Stimulated activated CD4-positive, alpha-beta T cell treated with anti-CD3 and anti-CD28 coated beads, Interleukin-15, amount 100 ng/mL, for 1 hour (primary cell): ENCODE measurements at places on chromosomes 11 and 22.

DNA sequence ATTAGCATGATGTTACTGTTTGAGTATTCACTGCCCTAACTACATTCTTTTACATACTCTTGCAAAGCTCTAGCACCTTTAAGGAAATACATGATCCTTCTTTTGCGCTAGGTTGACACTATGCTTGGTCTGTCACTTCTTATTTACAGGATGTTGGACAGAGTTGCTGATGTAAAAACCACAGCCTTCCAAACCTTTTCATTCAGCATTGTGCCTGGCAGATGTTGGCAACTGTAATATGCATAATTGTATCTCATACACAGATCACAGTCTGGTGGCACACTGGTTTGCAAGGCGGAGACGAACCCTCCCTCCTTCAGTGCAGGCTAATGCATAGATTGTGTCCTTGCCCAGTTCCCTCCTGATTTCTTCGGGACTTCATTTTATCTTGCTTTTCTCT, 224.1 kb downstream of the SNX19 start:
- no peak for DNase-seq

DNA sequence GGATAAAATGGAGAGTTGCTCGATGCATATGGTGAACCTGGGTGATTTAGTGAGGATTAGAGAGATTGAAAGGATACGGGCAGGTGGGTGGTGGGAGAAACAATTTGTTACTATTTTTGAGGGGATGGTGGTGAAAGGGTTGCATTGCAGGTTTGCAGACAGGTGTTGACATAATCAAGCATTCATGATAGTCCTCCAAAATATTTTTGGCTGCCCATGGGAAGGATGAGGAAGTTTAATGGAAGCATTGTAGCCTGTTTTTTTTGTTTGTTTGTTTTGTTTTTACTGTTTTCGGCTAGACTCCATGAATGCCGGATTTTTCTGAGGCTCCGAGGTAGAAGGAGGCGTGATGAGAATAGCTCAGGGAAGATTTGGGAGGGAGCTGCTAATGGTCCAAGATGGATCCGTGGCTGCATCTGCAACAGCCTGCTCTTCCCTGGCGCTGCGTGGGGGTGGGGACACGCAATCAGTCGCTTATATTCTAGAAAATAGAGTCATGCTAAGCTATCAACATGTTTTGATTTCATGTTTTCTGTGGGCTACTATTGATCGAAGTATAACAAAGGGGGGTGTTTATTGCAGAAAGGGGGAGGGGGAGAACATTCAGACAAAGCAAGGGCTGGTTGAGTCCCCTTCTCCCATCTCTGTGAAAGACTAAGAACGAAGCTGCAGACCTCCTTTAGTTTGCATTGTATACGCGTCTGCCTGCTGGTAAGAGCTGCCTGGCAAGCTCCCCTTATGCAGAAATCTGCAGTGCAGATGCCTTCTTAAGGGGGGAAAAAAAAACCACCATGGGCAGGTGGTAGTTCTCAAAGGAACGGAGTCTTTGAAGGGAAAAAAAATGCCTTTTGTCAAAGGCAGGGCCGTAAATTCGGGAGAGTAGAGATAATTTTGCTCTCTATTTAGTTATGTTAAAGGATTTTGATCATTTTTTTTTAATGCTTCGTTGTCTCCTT, 1.0 kb downstream of the RTN3 start:
- no peak for DNase-seq

DNA sequence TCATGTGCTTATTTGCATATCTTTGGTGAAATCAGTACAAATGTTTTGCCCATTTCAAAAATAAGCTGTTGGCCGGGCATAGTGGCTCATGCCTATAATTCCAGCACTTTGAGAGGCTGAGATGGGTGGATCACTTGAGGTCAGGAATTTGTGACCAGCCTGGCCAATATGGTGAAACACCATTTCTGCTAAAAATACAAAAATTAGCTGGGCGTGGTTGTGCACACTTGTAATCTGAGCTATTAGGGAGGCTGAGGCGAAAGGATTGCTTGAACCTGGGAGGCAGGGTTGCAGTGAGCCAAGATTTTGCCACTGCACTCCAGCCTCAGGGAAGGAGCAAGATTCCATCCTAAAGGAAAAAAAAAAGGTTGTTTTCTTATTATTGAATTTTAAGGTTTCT, 136.0 kb downstream of the SWAP70 start:
- no peak for DNase-seq

GRCh38 chr11:114196997-114197703, 99.0 kb upstream of the NNMT start:
- no peak for DNase-seq

DNA sequence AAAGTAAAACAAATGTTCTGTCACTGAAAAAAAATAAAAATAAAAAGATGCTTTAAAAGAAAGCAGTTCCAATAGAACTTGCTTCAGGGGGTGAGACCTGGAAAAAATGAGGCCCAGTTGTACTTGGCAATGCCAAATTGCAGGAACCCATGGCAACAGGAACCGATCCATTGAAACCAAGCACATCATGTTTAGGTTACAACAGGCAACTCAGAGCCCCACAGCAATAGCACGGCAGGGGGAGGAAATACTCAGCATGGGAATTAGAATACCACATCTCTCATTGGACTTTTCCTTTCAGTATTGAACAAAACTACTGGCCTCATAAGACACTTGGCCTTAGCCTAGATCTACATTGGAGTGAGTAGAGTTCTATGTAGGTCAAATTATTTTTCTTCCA, 84.3 kb downstream of the MSANTD4 start:
- no peak for DNase-seq

GRCh38 chr11:6438979-6439571, 1.7 kb downstream of the HPX start:
- DNase-seq = no peak

GRCh38 chr22:36901411-36902142, 11.9 kb upstream of the CSF2RB start:
- DNase-seq = no peak

DNA sequence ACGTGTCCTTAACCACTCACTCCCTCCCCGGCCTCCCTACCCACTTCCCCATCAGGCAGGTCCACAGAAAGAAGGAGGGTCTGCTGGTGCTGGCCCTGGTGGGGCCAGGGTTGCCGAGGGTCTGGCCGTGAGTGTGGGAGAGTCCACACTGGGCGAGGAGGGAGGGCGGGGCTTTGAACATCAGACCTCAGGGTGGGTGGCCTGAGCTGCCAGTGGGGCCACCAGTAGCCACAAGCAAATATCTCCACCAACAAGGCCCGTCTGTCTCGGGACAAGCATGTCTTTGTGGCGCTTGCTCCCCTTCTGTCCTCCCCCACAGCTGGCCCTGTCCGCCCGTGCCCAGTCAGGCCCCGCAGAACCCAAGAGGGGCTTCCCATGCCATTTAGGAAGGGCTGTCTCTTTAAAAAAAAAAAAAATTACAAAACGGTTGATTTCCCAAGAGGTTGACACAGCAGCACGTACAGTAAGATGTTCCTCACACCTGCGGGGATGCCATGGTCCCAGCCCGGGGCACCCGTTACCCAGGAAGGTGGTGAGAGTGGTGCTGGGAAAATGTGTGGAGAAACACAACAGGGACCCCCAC, 17.7 kb upstream of the TALDO1 start:
- DNase-seq = no peak

GRCh38 chr11:10496296-10496936, 41.4 kb downstream of the AMPD3 start:
- no peak for DNase-seq

DNA sequence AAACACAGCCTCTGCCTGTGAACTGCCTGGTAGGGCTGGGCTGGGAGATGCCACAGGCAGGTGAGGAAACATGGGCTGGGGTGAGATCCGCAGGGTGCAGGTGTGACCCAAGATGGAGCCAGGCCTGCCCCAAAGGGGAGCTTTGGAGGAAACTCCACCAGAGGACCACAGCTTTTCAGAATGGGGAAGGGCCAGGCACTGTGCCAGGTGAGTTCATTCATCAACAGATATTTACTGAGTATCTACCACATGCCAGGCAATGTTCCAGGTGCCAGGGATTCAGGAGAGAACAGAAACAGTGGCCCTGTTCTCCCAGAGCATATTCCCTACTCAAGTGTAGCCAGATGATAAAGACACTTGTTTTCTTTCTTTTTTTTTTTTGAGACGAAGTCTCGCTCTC, 11.2 kb downstream of the RTN4RL2 start:
- DNase-seq = no peak

DNA sequence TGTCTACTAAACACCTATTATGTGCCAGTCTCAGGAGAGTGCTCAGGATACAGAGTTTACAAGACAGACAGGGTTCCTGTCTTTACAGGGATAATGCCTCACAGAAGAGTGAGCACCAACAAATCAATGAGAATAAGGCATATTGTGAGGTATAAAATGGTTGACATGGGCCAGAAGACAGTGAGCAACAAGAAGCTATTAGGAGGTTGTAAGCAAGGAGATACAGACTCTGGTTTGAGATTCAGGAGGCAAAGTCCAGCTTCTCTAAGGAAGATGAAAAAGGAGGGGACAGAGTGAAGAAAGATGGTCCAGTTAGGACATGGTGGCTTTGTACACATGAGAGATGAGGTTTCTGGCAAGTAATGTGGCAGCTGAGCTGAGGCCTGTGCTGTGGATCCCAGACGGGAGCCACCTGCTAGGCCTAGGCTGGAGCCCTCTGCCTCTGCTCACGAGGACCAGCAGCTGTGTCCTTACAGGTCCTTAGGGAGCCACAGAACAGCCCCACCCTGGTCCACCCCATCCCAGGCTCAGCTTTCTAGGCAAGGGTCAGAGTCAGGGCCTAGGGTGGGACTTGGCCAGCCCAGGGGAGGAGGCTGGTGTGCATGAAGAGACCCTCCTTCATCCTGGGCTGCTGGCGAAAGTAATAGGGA, 110.5 kb downstream of the ZNF280B start:
- no peak for DNase-seq

- no peak for DNase-seq
Observed at GRCh38 chr11:2220173-2220771, 48.7 kb upstream of the TH start.

GRCh38 chr11:73141309-73142127, 600 bp downstream of the FCHSD2 start:
- DNase-seq = peak; percentile 44

- no peak for DNase-seq
Observed at GRCh38 chr22:17217179-17217578, 2.1 kb downstream of the ADA2 start.

DNA sequence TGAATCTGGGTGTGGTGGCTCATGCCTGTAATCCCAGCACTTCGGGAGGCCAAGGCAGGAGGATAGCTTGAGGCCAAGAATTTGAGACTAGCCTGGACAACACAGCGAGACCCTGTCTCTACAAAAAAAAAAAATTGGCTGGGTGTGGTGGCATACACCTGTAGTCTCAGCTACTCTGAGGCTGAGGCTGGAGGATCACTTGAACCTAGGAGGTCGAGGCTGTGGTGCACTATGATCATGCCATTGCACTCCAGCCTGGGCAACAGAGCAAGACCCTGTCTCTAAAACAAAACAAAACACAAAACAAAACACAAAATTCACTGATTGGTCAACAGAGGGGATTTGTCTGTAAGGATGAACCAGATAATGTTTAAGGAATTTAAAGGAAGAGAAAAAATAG, 113.7 kb downstream of the STIM1 start:
- no peak for DNase-seq

DNA sequence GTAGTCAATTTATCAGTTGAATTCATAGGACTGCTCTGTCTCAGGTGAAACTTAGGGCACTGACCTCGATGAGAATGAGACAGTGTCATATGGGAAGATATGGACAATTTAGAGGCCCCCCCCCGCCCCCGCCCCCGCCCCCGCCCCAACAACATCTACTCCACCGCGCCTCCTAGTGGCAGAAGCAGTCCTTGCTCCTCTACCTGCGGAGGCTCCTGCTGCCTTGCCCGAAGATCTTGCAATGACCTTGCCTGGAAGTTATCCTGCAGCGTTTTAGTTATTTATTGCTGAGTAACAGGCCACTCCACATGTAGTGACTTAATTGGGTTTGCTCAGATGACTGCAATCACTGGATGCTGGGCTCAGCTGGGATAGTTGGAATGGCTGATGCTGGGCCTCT, 15.2 kb downstream of the SERPINH1 start:
- peak; percentile 39 for DNase-seq

GRCh38 chr11:61091373-61092279, 10.7 kb upstream of the CD5 start:
- no peak for DNase-seq

- DNase-seq = no peak
Observed at GRCh38 chr11:132589791-132590190, 942.5 kb downstream of the OPCML start.

DNA sequence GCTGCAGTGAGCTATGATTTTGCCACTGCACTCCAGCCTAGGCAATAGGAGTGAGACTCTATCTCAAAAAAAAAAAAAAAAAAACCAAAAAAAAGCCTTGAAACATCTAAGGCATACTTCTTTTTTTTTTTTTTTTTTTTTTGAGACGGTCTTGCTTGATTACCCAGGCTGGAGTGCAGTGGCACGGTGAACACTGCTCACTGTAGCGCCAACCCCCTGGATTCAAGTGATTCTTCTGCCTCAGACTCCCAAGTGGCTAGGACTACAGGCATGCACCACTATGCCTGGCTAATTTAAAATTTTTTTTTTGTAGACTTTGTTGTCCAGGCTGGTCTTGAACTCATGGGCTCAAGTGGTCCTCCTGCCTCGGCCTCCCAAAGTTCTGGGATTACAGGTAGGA, 19.5 kb downstream of the ARFGAP3 start:
- no peak for DNase-seq

GRCh38 chr22:39215070-39215396, 29.7 kb downstream of the PDGFB start:
- no peak for DNase-seq

DNA sequence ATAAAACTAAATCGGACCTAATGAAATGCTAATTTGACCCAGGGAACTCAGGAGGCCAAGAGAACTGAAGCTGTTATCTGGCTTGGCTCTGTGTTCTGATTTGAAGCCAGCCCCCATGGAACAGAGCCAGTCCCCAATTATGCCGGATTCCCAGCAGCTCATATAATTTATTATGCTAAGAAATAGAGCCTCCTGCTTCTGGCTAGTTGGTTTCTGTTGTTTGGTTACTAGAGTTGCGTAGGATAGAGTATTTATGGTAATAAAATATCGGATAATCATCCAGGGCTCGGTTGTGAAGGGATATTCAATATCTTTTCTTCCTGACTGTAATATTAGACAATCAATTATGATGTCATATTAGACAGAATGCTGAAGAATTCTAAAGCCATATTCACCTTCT, 120.4 kb upstream of the TTC12 start:
- no peak for DNase-seq
